Naive thymus-derived CD8-positive, alpha-beta T cell (primary cell): ENCODE measurements at places on chromosomes 1 and 21.
A peak's percentile ranks its signal among the peaks of the same experiment; 100 is the strongest.

DNA sequence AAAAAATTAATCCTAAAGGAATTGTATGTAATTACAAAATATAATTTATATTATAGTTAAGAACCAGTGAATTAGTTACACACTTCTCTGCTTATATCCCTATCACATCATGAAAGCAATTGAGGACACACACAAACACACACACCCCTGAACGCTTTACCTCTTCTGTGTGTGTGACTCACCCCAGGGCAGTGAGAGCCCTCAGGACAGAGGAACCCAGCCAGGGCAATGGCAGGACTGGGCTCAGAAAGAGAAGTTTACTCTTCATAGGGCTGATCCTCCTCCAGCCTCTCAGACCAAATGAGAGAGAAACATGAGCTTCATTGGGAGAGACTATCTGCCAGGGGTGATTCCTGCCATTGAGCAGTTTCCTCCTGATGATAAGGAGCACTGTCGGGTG lies 38.1 kb downstream of the SLC44A3 start:
- H3K4me3 ChIP-seq, result no peak overlapping the region
- H3K27ac ChIP-seq, result no peak overlapping the region
- H3K4me1 ChIP-seq, result no peaks in the 10 kb centered on the region

DNA sequence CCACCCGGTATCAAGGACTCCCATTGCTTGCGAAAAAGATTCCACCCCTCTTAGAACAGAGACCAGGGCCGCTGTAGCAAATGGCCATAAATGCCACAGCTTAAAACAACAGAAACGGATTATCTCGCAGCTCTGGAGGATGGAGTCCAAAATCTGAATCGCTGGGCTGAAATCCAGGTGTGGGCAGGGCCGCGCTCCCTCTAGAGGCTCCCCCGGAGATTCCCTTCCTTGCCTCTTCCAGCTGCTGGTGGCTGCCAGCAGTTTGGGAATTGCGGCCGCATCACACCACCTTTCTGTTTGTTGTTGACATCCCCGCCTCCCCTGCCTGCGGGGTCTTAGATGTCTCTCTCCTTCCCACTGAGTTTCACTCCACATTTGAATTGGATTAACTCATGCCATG lies 15.6 kb downstream of the PDE9A start:
- DNase-seq, result no peak
- H3K4me1 ChIP-seq, result peaks cover 12% of the 10 kb centered on the region
- no peaks in the 10 kb centered on the region for H3K36me3 ChIP-seq

DNA sequence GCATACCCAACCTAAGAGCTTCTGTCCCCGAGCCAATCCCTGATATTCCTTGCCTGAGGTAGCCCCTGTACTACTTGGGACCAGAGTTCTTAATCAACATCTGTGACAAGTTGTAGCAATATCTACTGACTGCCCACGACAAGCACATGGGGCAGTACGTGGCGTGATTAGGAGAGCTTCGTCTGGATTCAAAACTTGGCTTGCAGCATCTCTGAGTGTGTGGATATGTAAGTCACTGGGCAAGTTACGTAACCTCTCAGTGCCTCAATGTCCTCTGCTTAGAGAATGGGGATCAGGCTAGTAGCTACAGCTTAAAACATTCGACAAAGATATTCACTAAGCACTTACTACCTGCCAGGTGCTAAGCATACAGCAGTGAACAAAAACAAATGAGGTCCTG lies 5.0 kb downstream of the HSPG2 start:
- DNase-seq, result no peak
- H3K27me3 ChIP-seq, result no peaks in the 10 kb centered on the region
- peaks cover 16% of the 10 kb centered on the region for H3K4me1 ChIP-seq
- H3K27ac ChIP-seq, result no peak overlapping the region
- H3K36me3 ChIP-seq, result no peaks in the 10 kb centered on the region

GRCh38 chr21:34790341-34790740 lies 121.5 kb downstream of the CLIC6 start:
- no peaks in the 10 kb centered on the region for H3K27me3 ChIP-seq
- H3K36me3 ChIP-seq, result peaks cover 18% of the 10 kb centered on the region
- H3K4me3 ChIP-seq, result no peak overlapping the region
- DNase-seq, result no peak
- H3K27ac ChIP-seq, result no peak overlapping the region
- H3K4me1 ChIP-seq, result peaks cover 6% of the 10 kb centered on the region

DNA sequence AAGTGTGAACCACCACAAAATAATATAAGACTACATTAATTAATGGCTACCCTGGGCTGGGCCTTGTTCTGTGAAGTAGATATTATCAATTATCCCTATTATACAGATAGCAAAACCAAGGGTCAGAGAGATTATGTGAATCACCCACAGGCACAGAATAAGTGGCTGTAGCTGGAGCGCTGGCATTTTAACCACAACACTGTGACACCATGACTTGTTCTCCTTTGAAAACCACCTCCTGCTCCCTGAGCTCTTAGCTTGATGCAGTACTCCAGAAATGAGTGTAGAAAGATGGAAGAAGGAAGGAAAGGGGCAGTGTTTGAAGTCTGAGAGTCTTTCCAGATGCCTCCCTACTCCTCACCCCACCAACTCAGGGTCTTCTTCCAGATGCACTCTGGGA lies 29.5 kb upstream of the JUN start:
- peak overlapping the region; percentile 80 for H3K27ac ChIP-seq
- H3K4me3 ChIP-seq, result no peak overlapping the region
- no peak for DNase-seq
- H3K4me1 ChIP-seq, result peaks cover 50% of the 10 kb centered on the region
- H3K36me3 ChIP-seq, result no peaks in the 10 kb centered on the region

DNA sequence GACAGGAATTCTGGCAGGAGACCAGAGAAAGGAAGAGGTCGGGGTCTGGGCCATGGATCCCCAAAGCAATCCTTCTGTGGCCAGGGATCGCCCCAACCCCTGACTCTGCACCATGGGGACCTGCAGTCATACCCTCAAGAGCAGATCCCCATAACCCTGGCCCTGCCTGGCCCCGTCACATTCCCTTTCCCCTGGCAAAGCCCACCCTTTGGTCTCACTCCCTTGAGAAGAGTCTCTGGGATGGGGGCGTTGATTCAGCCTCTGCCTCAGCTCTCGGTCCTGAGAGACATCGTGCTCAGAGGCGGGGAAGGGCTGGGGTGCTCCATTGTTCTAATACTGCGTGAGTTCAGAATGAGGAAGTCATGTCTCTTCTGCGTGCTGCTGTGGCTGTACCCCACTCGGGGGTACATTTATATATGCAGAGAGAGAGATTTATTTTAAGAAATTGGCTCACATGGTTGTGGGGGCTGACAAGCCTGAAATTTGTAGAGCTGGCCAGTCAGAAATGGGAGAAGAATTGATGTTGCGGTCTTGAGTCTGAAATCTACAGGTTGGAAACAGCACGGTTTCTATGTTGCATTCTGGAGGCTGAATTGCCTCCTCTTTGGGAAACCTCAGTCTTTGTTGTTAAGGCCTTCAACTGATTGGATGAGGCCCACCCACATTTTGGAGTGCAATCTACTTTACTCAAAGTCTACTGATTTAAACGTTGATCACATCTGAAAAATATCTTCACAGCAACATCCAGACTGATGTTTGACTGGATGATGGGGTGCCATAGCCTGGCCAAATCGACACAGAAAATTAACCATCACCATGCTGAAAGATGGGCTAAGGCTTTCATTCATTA lies 4.2 kb upstream of the PADI2 start:
- no peak for DNase-seq
- no peak overlapping the region for H3K4me3 ChIP-seq
- no peaks in the 10 kb centered on the region for H3K36me3 ChIP-seq
- peaks cover 11% of the 10 kb centered on the region for H3K27me3 ChIP-seq

DNA sequence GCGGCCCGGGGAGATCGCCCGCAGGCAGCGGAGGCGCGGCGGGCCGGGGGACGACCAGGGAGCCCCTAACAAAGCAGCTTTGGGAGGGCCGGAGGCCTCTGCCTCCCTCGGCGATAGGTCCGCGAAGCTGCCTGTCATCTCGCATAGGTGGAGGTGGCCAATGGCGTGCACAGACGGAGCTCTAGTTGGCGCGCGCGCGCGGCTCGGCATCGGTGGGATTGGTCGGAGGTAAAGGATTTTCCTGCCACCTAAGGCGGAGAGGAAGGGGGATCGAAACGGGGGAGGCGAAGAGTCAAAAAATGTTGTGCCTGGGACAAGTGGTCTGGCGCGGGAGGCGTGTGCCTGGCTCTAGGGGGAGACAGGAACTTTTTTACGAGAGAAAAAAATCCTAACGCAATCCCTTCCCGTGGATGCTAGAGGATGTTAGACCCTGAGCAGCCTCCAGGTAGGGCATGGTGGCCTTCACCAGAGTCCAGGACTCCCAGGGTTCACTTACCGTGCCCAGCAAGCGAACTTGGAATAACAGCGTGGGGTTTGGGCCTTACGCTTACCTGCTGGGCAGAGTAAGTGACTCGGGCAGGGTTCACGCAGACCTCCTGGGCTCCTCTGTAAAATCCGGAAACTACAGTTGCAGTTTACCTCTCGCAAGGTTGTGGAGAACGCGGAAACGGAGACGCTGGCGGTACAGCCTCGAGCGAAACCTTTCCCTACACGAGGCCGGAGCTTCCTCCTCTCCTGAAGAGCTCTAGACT lies 99.9 kb upstream of the SOD1 start:
- peaks cover 3% of the 10 kb centered on the region for H3K27me3 ChIP-seq
- H3K4me3 ChIP-seq, result peak overlapping the region; percentile 77
- H3K4me1 ChIP-seq, result peaks cover 10% of the 10 kb centered on the region
- no peaks in the 10 kb centered on the region for H3K36me3 ChIP-seq

- no peak for DNase-seq
- no peak overlapping the region for H3K4me3 ChIP-seq
- no peaks in the 10 kb centered on the region for H3K36me3 ChIP-seq
- no peaks in the 10 kb centered on the region for H3K27me3 ChIP-seq
- no peaks in the 10 kb centered on the region for H3K4me1 ChIP-seq
Observed at GRCh38 chr21:16125274-16125673, 395.5 kb downstream of the USP25 start.

- H3K4me3 ChIP-seq, result peak overlapping the region; percentile 86
- H3K27ac ChIP-seq, result peak overlapping the region; percentile 15
- DNase-seq, result peak; percentile 17
- peaks cover 28% of the 10 kb centered on the region for H3K4me1 ChIP-seq
Observed at GRCh38 chr1:9121496-9122409, 7.1 kb downstream of the GPR157 start.

GRCh38 chr1:169884634-169885033 lies 9.1 kb downstream of the SCYL3 start:
- no peak for DNase-seq
- peaks cover 5% of the 10 kb centered on the region for H3K36me3 ChIP-seq
- H3K27me3 ChIP-seq, result no peaks in the 10 kb centered on the region
- no peak overlapping the region for H3K4me3 ChIP-seq
